Hepatic stellate cell (primary cell): ENCODE measurements at places on chromosomes 4 and X.

- no peak for DNase-seq
These were observed 27.2 kb downstream of the TACR3 start for GRCh38 chr4:103692615-103693014.

DNA sequence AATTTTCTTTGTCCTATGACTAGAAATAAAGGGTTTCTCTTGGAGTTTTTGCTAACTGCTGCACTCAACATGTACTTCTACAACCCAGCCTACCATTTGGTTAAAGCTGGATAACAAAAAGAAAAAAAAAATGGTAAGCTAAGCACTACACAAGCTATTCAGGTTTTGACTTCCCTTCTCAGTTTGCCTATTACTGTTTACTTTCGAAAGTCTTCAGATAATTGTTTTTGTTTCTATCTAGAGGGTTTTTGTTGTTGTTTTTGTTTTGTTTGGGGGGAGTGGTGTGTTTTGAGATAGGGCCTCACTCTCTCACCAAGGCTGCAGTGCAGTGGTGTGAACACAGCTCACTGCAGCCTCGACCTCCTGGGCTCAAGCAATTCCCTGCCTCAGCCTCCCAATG lies 46.6 kb downstream of the CLOCK start:
- DNase-seq, result no peak

DNA sequence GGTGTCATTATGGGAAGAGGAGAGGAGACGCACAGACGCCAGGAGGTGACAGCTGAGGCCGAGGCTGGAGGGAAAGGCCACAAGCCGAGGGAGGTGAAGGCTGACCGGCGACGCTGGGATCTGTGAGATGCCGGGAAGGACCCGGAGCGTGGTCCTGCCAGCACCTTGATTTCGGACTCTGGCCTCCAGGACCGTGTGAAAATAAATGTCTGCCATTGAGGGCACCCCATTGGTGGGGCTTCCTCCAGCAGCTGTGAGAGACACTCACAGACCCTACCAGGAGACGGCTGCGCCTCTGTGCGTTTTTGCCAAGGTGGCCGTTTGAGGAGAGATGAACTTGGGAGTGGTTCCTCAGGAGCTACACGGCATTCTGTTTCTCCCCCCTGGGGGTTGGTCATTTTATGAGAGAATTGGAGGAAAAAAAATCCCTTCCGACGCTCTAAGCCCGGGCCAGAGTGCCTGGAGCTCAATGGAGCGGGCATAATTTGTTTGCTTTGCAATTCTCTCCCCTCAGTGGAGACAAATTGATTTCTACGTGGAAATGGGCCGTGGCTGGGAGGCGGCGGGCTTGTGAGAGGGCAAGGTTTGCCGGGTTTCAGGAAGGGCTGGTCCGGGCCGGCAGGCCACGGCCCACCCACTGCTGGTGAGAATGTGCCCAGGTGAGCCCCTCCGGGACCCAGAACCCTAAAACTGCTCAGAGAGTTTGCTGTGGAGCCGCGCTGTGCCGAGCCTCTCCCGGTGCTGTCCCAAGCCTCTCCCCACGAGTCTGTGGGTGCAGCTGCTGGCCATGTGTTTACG lies 53.9 kb downstream of the CPZ start:
- DNase-seq, result no peak

DNA sequence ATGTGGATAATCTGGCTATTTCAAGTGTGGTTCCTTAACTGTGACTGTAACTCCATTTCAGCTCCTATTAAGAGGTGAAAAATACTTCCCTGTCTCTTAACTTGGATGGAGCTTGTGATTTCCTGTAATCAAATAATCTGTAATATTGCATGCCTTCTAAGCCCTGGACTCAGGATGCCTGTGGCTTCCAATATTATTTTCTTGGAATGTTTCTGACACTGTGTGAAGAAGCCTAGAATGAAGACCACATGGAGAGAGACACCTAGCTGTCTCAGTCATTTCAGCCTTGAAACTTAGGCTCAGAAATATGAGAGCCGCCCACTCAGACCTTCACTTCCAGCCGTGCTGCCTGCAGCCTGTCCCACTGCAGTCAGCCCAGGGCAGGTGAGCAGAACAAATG lies 544.3 kb downstream of the TRIML1 start:
- DNase-seq, result no peak
